Mesenteric fat pad (tissue), 1 donor: ENCODE measurements at places on chromosomes 3 and 15. TPM values are rescaled to one million over a fixed set of nuclear protein-coding genes. Genes with fewer than 3 reads are reported as not detected.

DNA sequence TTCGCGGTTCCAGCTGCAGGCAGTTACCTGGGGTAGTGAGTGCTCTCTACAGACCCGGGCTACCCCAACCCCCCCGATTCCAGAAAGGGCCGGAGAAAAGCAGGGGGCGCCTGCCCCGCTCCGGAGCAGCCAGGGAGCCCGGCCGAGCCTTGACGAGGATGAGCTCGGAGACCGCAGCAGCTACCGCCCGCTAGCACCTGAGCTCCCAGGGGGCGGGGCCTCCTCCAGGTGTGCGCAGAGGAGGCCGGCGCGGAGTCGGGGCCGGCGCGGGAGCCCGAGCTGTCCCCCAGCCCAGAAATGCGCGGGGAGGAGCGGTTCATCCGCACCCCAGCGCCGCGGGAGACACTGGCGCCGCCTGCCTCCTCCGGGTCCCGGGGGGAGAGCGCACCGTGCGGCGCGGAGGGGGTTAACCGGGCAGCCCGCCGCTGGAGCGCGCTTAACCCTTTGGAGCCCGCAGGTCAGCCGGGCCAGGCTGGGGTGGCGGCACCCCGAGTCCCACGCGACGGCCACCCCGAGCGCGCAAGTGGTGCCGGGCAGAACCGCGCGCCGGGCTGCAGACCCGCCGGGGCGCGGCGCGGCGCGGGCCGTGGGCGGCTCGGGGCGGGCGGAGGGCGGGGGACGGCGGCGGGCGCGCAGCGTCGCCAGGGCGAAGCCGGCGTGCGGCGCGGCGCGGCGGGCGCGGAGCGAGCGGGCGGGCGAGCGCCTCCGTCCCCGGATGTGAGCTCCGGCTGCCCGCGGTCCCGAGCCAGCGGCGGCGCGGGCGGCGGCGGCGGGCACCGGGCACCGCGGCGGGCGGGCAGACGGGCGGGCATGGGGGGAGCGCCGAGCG is at the start of gene CACNA1D:
TSS of gene CACNA1D (plus strand) at position 649 of the 829 bp plus-strand sequence. CDS start 556 bp downstream, outside the sequence.
- DNase-seq, result no peak

ABCC5 gene
- total RNA-seq, result 24.2 TPM

DNA sequence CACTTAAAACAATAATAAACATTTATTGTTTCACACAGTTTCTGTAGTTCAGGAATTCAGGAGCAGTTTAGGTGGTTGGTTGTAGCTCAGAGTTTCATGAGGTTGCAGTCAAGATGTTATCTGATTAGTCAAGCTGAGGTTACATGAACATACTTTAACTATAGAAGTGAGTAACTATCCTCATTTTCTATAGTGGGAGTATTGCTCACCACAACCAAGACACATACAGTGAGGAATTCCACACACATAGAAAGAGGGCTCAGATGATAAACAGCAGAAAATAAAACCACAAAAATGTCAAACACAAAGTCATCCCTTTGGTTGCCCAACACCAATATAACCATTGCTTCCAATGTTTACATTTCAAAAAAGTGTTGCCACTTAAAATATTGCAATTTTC is 13.6 kb downstream of the SCN11A start:
- DNase-seq, result no peak

DNA sequence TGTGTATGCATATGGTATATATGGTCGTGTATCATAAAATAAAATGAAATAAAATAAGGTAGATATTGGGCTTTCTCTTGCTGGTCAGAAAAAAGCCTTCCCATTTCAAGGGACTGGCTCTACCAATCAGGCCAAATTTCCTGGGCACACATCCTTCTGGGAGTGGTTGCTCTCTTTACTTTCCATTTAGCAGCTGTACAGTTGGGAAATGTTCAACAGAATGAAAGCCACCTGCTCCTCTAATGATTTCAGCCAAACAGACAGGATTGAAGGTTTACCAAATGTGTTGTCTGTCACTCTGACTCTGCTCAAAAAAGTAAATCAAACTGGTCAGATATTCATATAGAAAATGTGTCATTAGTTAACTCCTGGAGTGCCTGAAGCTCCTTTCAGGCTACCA is 380.4 kb downstream of the ROBO2 start:
- no peak for DNase-seq

GRCh38 chr3:60325610-60326170 is 925.6 kb downstream of the FHIT start:
- DNase-seq, result no peak

SPCS1 gene
- total RNA-seq, result 65.7 TPM

- no peak for DNase-seq
These were observed 81.1 kb upstream of the NEO1 start for GRCh38 chr15:72970933-72971760.
